ENCODE measurements at places on chromosomes 1 and 21.

DNA sequence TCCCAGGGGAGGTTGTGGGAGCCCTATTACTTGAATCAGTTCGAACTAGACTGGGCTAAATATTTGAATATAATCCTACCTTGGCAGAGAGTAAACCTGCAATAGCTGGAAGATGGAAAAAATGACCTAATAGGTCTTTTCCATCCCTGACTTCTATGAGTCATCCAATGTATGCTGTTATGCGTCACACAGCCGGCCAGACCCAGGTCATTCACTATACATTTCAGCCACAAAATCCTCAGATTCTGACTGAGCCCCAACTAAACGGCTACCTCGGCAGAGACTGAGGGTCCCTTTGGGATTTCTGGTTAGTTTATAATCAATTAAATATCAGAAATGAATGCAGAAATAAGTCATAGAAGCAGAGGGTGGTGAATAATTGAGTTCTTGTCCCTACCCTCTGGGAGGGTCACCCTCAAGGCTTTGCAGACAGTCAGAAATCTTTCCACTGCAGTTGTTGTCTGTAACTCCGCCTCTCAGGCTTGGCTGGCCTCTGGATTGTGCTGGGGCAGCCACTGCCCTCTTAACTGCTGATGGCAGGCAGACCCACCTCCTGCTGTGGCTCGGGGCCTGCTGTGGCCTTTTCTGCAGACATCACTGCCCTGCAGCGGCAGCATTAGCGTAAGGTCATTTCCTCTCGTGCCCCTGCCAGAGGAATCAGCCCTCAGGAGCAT lies 240.5 kb downstream of the TGFB2 start:
- no peak for DNase-seq

- peak; percentile 6 for DNase-seq
These were observed 15.0 kb downstream of the ZNF124 start for GRCh38 chr1:247156787-247157232.

DNA sequence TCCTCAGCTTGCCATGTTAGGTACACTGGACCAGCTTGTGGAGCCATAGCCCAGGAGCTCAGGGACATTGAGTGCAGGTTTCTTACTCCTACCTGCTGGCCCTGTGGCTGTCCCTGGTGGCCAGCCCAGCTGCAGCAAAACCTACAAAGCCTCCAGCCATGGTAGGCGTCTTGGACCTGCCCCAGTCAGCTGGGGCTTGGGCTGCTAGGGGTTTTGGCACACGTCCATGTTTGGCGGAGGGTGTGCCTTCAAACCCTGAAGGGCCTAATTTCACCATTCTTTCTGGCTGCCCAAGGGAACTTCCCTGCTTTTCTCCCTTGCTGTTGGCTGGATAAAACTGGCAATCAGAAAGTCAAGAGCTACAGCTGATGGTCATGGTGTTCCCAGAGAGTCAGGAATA lies 25.4 kb downstream of the HMGCS2 start:
- DNase-seq: no peak

GRCh38 chr1:206693592-206693991 lies 8.9 kb downstream of the MAPKAPK2 start:
- no peak for DNase-seq

- no peak for DNase-seq
These were observed 33.1 kb upstream of the C1orf146 start for GRCh38 chr1:92184632-92185031.

- no peak for DNase-seq
These were observed 7.7 kb upstream of the SDC3 start for GRCh38 chr1:30916296-30916695.

GRCh38 chr1:61808321-61808720 lies 66.0 kb downstream of the PATJ start:
- DNase-seq: no peak

- no peak for DNase-seq
These were observed 281.7 kb upstream of the ESRRG start for GRCh38 chr1:217004776-217005436.

DNA sequence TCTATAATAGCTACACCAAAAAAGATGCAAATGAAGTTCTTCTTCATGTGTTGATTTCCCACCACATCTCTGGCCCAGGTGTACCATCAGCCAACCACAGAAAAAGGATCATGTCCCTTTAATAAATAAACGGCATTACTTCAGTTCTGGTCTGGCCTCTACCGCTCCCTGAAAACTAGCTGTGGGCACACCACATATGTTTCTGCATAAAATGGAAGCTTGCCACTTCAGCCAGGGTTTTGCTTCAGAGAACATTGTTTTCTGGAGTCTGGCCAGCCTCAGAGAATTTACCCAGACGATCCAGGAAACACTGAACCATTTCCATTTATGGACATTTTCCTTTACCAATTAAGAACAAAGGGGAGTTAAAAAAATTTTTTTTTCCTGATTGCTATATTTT lies 5.8 kb upstream of the LAMC2 start:
- DNase-seq: no peak

DNA sequence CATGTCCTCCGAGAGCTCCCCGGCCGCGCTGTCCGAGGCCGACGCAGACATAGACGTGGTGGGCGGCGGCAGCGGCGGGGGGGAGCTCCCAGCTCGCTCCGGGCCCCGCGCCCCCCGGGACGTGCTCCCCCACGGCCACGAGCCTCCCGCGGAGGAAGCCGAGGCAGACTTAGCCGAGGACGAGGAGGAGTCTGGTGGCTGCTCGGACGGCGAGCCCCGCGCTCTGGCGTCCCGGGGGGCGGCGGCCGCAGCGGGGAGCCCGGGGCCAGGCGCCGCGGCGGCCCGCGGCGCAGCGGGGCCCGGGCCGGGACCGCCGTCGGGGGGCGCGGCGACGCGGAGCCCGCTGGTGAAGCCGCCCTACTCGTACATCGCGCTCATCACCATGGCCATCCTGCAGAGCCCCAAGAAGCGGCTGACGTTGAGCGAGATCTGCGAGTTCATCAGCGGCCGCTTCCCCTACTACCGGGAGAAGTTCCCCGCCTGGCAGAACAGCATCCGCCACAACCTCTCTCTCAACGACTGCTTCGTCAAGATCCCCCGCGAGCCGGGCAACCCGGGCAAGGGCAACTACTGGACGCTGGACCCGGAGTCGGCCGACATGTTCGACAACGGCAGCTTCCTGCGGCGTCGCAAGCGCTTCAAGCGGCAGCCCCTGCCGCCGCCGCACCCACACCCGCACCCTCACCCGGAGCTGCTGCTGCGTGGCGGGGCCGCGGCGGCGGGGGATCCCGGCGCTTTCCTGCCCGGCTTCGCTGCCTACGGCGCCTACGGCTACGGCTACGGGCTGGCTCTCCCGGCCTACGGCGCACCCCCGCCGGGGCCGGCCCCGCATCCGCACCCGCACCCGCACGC lies 547 bp downstream of the FOXD2 start:
- DNase-seq: peak; percentile 19

DNA sequence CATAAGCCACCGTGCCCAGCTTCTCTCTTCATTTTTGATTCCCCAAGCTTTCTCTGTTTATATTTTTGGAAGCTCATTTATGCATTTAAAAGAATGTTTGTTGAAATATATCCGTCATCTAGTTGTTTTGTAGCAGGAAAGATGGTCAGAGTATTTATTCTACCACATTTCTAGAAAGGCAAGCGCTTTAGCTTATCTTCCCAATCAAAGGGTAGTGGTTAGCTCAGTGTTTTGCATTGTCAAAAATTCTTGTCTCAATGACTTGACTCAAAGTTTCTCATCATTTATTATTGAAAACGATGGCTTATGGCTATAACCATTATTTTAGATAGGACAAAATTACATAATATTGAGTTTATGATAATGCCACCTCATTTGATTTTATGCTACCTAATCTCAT lies 116.1 kb upstream of the ZP4 start:
- DNase-seq: no peak

DNA sequence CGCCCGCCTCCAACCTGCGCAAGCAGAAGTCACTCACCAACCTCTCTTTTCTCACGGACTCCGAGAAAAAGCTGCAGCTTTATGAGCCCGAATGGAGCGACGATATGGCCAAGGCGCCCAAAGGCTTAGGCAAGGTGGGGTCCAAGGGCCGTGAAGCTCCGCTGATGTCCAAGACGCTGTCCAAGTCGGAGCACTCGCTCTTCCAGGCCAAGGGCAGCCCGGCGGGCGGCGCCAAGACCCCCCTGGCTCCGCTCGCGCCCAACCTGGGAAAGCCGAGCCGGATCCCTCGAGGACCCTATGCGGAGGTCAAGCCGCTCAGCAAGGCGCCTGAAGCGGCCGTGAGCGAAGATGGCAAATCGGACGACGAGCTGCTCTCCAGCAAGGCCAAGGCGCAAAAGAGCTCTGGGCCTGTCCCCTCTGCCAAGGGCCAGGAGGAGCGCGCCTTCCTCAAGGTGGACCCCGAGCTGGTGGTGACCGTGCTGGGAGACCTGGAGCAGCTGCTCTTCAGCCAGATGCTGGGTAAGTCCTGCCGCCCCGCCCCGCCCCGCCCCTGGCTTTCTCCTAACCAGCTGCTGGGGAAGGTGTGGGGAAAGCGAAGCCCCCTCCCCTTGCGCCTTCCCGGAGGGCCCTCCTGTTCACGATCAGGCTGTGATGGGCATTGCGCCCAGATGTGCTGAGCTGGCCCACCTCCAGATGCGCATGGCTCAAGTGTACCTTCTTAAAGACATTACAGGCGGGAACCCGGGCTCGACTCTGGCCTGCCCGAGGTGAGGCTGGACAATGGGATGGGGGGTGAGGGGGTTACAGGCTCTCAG lies 110.2 kb downstream of the NAV1 start:
- no peak for DNase-seq

- no peak for DNase-seq
These were observed 65.2 kb upstream of the TINAGL1 start for GRCh38 chr1:31510853-31511789.
